Activated naive CD8-positive, alpha-beta T cell treated with anti-CD3 and anti-CD28 coated beads for 36 hours (primary cell): ENCODE measurements at places on chromosomes 11 and 22.

- no peak for DNase-seq
These were observed 75.4 kb downstream of the MYEOV start for GRCh38 chr11:69369210-69369825.

DNA sequence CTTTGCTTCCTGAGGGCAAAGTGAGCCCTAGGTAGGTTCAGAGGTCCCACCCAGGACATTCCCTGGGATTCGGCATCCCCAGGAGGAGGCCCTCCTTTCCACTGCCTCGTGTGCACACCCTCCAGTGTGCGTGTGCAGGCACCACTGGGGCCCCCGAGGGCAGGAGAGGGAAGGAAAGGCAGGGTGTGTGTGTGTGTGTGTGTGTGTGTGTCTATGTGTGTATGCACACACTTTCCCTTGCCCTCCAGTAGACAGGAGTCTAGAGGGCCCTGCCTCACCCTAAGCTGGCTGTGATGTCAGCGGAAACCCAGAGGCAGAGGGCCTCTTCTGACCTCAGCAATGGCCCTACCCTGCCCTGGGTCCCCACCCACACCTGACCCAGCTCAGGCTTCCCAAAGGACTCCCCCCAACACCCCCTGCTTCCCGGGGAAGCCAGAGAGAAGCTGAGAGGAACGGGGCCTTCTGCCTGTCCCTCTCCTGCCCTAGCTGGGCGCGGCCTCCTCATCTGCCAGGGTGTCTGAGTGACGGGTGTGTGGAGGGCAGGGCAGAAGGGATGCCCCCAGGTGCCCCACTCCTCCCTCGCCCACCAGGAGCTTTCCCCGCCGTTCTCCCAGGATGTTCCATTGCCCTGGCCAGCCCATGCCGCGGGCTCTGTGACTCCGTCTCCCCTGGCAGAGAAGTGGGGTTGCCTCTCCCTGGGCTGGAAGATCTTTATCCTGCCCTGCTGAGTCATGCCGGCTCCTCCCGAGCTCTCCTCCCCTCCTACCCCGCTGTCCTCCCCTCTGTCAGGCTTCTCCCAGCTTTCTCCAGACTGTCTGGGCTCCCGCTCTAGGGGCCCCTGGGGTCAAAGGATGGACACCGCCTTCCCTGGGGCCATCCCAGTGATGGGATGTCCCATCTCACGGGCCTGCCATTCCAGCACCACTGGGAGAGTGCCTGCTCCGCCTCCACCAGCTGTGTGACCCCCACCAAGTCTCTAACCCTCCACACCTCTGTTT lies 6.0 kb upstream of the CLCF1 start:
- no peak for DNase-seq

DNA sequence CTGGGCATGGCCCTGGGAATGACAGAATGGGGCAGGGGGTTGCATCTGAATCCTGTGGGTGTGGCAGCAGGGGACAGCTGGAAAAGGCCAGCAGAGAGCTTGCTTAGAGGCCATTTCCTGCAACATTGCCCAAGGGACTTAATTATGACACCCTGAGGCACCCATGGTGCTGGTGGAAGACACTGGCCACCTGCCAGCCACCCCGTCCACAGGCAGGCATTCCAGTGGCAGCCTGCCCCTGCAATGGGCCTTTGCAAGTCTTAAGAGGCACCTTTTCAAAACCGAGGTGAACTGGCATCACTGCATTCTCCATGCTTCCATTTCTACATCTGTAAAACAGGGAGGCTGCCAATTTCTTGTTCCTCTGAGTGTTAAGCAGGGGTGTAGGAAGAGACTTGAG lies 21.6 kb upstream of the SUSD2 start:
- DNase-seq: no peak

GRCh38 chr11:110345743-110346142 lies 49.3 kb upstream of the RDX start:
- DNase-seq: no peak

DNA sequence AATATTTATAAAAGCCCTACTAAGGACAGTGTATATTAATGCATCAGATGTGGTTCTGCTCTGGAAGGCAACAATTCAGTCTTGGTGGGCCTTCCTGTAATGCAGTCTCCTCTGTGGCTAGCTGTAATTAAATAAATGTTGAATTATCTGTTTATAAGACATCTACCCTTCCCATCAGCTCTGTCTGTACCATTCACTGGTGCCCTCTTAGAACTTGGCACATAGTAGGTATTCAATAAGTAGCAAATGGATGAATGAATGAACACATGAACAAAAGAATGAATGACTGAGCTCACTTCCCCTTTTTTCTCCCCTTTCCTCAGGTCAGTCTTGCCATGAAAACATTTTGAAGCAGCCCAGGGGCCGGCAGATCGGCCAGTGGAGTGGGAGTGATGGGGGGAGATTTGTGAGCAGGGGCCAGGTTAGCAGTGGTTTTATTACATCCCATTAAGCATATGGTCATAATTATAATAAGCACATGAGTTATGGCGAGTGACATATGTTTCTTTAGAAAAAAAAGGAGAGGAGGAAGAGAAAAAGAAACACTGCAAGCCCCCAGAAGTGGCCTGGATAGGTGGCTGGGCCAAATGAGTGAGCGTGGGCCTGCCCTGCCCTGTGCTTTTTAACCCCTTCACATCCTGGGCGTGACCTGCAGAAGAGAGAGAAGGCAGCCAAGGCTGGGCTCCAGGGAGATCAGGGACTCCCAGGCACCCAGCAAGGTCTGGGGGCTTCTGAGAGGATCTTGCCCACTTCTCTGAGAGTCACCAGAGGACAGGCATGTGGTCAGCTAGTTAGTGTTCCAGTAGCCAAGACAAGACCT lies 48.6 kb upstream of the CD82 start:
- no peak for DNase-seq

DNA sequence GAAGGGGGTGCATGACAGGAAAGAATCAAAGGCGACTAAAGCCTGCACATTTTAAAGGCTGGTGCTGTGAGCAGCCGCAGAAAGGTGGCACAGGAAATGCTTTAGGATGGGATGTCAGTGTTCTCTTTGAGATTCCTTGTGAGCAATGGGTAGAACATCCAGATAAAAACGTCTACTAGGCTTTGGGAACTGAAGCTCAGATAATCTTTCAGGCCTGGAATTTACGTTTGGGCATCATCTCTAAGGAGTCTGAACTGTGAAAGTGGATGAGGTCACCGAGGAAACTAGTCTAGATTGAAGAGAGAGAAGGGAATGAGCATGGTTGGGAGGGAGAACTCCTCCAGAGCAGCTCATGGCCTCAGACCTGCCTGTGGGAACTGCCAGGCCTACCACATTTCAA lies 65.7 kb downstream of the FLI1 start:
- DNase-seq: no peak

GRCh38 chr11:810040-810567 lies 337 bp downstream of the RPLP2 start:
- DNase-seq: no peak

- no peak for DNase-seq
These were observed 5.9 kb upstream of the ADORA2A start for GRCh38 chr22:24421428-24421931.

DNA sequence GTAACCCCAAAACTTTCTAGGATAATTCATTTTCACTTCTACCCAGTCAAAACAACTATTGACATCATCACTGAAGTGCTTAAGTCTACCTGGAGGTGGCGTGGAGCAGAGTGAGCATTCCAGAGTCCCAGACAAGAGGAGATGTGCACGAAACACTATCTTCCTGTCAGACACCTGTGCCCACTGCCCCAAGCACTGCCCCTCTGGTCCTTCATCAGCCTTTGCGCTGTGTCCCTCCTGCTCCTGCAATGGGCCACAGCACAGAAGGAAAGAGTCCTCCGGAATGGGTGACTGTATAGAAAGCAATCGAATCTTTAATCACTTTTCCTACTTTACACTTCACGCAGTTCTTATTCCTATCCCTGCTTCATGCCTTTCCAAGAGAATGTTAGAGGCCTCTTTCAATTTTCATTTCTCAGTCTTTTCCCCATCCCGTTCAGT lies 512 bp upstream of the GRIA4 start:
- DNase-seq: peak; percentile 2

DNA sequence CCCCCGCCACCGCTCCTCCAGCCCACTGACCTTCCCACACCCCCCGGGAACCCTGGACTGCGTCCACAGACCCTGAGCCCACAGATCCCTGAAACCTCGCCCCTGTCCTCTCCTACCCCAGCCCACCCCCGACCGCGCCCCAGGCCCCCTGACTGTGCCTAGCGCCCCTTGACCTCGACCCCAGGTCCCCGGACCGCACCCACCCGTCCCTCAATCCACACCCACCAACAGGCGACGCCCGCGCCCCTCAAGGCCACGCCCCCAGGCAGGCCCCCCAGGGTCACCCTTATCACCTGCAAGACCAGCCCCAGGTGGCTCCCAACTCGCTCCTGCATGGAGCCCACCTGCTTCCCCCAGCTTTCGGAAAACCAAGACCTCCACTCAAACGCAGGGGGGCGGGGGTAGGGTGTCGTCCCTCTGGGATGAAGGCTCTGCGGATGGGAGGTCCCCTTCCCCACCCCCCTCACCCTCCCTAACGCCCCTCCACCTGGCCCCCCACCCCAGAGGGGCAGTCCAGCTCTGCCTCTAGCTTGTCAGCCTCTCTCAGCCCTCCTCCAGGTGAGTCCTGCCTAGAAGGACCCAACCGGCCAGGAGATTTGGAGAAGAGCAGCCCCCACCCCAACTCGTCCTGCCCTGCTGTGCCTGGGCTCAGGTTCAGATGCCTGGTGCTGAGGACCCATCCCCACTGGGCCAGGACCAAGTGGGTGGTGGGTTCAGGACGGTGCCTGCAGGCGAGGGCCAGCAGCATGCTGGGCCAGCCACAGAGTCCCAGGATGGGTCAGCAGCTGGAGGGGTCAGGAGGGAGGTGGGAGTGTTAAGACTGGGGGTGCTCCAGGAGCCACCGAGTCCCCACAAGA lies 3.1 kb upstream of the IL17REL start:
- no peak for DNase-seq

DNA sequence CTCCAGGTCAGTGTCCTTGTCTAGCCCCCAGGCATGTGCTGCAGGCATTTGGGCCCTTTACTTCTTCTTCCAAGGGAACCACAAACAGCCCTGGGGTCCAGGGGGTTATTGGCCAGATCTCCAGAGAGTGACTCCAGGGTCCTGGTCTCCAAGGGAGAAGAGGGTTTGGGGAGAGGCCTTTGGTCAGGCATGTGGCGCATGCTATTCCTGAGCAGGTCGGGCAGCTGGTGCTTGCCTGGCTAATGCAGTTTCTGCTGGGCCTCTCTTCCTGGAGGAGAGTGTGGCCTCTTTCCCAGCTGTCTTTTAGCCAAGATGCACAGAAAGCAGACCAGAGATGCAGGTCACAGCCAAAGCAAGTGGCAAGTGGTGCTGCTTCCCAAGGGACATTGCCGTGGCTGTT lies 3.8 kb upstream of the RFPL2 start:
- DNase-seq: no peak

GRCh38 chr11:35118906-35119305 lies 20.1 kb upstream of the CD44 start:
- no peak for DNase-seq

DNA sequence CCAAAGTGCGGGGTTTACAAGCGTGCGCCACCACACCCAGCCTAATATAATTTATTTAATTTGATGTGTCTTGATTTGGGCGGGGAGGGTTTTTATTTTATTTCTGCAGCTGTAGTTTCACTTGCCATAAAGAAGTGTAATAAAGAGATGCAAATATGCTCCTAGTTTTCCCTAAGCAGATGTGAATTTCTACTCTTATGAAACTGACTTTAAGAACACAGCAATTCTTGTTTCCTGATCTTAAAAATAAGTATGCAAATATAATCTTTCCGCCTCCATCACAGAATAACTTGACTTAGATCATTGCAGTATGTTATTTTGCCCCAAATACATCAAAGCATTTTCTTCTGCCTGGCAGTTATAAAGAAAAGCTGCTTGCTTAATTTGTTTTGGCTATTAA lies 4.4 kb downstream of the SPCS2 start:
- DNase-seq: no peak

DNA sequence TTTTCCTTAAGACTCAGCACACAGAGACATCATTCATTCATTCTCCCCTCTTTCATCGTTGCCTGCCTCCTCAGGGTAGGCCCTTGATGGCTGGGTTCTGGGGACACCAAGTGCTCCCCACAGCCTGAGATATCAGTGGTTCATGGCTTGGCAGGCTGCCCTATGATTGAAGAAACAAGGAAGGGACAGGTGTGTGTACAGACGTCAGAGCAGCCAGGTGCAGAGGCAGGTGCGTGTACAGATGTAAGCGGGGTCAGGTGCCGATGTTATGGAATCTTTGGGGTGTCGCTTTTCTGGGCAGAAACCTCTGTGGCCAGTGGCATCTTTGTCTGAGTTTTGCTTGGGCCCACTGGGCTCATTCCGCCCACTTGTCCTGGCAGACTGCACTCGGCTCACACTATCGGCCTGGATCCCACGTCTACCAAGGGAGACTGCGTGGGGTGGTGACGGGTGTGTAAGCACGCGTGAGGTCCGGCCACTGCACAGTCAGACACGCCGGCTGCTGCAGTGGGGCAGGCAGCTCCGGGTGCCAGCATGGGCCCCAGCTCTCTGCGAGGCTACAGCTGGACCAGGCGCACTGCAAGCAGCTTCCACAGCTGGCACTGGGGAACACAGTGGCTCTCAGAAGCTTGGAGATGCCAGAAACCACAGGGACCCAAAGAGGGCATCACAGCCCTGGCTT lies 20.9 kb upstream of the KIAA0930 start:
- no peak for DNase-seq

- DNase-seq: no peak
These were observed 28.1 kb downstream of the NRXN2 start for GRCh38 chr11:64694821-64695365.

DNA sequence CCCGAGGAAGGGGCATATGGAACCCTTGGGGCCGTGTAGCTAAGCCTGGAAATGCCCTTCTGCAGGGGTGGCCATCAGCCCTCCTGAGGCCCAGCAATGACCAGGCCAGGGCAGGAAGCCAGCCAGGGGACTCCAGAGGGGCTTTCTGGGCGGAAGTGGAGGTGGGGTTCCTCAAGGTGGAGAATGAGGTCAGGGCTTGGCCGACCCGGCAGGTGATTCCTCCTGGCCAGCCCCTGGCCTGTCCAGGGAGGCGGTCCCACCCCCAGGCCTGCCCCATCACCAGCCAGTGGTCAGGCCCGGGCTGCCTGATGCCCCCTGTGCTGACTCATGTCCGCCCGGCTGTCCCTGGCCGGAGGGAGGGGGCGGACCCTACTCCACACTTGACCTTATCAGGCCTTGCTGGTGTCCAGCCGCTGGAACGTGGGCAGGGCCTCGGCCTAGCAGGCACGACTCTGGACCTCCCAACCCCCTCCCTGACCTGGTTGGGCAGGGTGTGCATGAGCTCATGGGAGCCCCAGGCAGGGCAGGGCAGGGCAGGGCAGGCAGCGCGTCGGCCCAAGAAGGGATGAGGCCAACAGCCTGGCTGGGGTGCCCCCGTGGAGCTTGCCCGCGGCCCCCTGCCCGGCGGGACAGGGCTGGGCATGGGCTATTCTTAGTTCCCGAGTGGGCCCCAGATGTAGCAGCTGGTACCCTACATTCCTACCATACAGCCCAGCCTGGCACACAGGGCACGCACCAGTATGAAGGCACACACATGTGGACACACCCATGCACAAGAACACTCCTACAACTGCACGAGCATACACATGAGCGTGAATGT lies 35.9 kb downstream of the RPL3 start:
- DNase-seq: no peak

DNA sequence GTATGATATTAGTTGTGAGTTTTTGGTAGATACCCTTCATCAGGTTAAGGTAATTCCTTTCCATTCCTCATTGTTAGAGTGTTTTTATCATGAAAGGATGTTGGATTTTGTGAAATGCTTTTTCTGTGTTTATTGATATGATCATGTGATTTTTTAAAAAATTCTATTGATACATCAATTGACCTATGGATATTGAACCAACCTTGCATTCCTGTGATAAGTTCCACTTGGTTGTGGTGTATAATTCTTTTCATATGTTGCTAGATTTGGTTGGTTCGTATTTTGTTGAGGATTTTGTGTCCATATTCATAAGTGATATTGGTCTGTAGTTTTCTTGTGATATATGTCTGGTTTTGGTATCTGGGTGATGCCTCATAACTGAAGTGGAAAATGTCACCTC lies 6.7 kb downstream of the ANKRD13D start:
- DNase-seq: no peak
